Stimulated activated CD4-positive, alpha-beta T cell treated with anti-CD3 and anti-CD28 coated beads, Interleukin-15, amount 100 ng/mL, for 1 hour (primary cell): ENCODE measurements at places on chromosomes 6 and 20.

DNA sequence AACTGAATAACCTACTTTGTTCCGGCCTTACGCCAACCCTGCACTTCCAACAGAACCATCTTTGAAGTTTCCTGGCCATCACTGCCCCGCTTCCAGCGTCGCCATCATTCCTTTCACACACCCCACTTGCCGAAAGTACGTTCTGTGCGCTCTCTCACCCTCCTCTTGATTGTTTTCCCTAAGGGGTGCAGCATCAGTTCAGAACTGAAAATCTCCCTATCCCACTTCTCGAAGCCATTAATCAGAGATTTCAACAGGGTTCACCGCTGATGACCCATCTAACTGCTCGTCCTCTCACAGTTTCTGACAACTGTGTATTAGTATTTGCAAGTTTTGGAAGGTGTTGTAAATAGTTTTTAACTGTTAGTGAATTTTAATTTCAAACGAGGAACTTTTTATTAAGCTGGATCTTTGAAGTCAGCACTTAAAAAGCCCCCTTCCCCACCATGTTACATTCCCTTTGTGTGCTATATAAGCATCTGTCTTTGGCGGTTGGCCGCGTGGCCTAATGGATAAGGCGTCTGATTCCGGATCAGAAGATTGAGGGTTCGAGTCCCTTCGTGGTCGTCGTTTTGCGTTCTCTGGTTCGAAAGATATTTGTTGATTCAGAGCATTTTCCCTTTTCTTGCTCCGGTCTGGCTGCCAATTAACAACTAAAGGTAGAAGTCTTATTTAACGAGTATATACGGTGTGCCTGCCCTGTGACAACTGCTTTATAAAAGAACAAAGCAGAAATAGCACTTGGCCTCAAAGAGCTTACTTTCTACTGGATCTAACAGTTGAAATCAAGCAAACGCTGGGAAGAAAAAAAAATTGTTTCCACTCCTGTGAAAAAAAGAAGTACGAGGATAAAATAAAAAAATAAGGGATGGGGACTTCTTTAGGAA is 42.6 kb downstream of the TRIM27 start:
- DNase-seq = no peak

DNA sequence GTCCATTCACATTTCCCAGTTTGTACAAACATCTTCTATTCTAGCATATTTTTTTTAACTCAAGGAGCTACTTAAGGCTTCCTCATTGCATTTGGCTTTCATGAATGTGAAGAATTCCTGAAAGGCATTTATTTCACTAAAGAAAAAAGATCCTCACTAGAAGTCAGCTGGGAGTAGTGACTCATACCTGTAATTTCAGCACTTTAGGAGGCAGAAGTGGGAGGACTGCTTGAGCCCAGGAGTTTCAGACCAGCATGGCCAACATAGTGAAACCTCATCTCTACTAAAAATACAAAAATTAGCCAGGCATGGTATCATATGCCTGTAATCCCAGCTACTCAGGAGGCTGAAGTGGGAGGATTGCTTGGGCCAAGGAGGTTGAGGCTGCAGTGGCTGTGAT is 30.9 kb upstream of the XRN2 start:
- no peak for DNase-seq

DNA sequence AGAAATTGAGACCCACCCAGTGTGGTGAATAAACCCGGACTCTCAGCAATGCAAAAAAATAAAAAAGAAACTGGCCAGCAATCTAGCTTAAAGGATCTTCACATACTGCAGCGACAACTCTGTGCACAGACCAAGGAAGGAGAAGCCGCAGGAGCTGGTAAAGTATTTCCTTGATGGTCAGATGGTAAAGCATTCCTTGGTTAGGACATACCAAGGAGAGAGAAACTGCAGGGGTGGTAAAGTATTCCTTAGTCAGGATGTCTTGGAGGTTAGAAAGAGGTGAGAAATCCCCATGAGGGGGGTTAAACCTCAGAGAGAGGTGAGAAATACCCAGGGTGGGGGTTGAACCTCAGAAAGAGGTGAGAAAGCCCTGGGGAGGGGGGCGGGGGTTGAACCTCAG is 86.8 kb downstream of the PLG start:
- DNase-seq = no peak

DNA sequence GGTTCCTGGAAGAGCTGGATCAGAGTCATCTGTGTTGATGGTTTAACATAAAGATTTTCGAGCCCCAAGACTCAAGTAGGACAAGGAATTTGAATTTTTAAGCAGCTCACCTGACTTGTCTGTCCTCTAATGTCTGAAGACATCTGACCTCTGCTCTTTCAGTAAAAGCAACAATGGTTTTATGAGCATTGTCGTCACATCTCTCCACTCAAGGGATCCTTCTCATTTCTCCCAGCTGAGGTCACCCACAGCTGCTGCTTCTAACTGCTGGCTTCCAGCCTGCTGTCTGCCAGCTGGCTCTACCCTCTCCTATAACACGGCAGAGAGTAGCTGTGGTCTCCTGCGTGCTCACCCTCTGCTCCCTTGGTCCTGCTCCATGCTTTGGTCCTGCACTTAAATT is 24.7 kb upstream of the HDAC2 start:
- DNase-seq = no peak

DNA sequence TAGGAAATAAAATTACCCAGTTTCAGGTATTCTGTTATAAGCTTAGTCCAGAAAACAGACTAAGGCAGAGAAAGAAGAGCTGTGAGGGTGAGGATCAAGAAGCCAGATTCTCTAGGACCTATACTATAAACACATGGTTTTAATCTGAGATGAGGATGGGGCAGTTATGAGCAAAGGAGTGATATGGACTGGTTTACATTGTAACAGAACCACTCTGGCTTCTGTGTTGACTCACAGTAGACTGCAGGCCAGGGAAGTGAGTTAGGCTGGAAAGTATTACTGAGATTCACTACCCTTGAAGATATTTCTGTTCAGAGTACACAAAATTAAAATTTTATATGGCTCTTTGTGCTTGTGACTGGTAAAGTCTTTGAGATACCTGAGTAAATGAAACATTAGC is 3.2 kb upstream of the RWDD1 start:
- no peak for DNase-seq

GRCh38 chr20:20331817-20332216 is 36.1 kb upstream of the INSM1 start:
- no peak for DNase-seq

- no peak for DNase-seq
Measured at GRCh38 chr6:126268092-126268491, 71.8 kb upstream of the CENPW start.

- DNase-seq = no peak
Measured at GRCh38 chr6:148535976-148536375, 193.3 kb downstream of the SASH1 start.

DNA sequence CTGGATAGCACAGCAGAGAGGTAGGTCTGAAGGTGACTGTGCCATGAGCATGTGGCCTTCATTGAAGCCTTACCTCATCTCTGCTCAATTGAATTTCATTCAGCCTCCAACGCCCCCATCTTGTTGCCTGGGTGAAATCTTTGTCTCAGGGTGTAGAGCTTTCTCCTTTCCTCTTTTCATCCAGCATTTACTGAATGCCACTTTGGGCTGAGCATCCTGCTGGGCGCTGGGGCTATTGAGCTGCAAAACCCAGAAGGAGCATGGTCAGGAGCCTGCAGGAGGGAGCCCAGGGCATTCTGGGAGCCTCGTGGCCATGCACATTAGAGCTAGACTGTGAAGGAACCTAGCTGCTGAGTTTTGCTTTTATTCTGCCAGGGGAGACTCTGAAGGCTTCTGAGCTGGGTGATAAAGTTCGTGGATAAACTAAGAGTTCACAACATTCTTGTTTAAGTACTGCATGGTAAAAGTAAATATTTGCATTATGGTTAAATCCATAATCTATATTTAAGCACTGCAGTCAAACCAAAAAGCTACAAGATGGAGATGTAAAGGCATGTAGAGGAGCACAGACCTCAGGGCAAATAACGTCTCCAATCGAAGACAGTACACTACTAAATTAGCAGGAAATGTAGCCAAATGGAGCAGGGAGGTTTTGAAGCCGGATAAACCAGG is 13.2 kb upstream of the ASXL1 start:
- no peak for DNase-seq

GRCh38 chr6:15368186-15368585 is 122.3 kb downstream of the JARID2 start:
- no peak for DNase-seq
